Stimulated activated CD4-positive, alpha-beta T cell treated with anti-CD3 and anti-CD28 coated beads, Interleukin-1b, Interleukin-23, amount 100 ng/mL, for 4 hours (primary cell): ENCODE measurements at places on chromosomes 7 and 10.

- no peak for DNase-seq
These were observed 135.6 kb downstream of the ATE1 start for GRCh38 chr10:121792198-121792597.

DNA sequence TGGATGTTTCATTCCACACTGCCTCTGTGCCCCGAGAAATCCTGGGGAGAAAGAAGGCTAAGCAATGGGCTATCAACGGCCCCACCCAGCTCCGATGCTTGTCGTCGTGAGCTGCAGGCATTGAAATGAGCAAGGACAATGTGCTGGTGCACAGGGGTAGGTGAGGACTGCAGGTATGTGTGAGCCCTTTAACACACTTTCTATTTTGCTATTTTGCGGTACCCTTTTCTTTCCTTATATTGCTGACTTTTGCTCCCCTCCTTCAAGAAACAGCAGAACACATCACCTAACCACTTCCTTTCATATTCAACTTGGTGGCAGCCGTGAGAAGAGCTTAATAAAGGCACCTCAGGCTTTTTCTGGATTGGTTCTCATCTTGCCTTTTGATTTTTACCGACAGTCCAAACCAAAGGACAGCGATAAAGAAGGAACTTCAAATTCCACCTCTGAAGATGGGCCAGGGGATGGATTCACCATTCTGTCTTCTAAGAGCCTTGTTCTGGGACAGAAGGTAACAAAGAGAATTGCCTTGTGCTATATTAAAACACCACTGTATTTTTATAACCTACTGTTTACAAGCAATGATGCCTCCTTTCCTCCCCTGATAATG, 39.2 kb downstream of the AIFM2 start:
- no peak for DNase-seq

GRCh38 chr7:37352251-37352880, 96.3 kb downstream of the ELMO1 start:
- no peak for DNase-seq

GRCh38 chr7:136523571-136523970, 344.9 kb upstream of the CHRM2 start:
- no peak for DNase-seq

DNA sequence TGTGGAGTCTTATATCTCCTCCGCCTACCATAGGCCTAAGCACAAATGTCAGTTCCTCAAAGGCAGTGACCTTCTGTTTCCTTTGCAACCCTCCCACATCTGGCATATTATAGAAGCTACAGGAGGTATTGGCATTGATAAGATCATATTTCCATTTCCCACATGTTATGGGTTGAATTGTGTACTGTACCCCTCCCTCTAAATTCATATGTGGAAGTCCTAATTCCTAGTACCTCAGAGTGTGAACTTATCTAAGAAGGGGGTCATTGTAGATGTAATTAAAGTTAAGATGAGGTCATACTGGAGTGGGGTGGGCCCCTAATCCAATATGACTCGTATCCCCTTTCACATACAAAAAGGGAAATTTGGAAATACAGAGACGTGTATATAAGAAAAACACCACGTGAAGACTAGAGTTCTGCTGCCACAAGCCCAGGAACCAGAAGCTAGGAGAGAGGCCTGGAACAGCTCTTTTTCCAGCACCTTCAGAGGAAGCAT, 6.1 kb upstream of the LAMB4 start:
- DNase-seq = no peak

DNA sequence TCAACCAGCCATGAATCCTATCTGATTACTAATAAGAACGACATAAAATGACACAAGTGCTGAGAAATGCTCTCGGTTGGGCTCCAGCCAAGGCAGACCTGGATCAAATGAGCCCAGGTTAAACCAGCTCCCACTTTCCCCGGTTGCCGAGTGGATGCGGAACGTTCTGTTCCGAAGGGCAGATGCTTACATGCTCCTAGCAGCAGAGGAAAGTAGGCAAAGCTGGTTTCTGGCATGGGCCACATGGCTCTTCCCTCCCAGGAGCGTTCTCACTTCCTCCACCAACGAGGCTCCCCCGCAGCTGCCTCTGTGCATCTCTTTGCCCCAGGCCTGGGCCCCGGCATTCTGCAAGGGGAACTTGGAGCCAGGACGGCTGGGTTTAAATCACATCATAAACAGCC, 61.8 kb upstream of the SDK1 start:
- no peak for DNase-seq

DNA sequence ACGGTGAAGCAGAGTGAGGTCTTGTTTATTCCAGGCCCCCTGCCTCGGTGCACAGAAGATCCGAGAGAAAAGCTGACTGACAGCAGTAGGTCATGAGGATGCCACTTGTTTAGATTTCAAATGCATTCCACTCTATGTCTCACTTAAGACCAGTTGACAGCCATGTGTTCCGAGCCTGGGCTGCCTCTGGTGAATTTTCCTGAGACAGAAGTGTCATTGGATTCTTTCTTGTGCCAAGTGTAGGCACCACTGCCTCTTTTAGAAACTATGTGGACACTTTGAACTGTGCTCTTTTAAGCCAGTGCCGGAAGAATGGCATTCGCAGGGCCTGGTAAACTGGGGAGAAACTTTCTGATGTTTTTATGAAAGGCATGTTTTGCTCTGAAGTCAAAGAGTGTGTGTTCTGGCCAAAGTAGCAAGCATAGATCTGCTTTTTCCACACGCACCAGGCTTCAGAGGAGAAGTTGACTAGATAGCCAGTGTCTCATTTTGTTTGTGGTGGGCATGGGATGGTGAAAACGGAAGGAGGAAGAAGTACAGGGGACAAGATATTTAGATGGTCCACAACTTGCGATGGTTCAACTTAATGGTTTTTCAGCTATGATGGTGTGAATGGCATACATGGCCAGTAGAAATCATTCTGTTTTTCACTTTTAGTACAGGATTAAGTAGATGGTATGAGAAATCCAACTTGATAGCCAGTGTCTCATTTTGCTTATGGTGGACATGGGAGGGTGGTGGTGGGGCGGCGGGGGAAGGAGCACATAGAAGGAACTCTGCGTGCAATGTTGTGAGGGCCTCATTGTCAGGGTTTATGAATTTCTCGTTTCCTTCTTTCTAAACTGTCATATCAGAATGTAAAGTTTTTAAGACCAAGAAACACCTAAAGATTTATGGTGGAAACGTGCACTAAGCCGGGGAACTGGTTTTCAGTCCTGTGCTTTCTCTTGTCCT, 41.5 kb downstream of the CYP17A1 start:
- DNase-seq = no peak

DNA sequence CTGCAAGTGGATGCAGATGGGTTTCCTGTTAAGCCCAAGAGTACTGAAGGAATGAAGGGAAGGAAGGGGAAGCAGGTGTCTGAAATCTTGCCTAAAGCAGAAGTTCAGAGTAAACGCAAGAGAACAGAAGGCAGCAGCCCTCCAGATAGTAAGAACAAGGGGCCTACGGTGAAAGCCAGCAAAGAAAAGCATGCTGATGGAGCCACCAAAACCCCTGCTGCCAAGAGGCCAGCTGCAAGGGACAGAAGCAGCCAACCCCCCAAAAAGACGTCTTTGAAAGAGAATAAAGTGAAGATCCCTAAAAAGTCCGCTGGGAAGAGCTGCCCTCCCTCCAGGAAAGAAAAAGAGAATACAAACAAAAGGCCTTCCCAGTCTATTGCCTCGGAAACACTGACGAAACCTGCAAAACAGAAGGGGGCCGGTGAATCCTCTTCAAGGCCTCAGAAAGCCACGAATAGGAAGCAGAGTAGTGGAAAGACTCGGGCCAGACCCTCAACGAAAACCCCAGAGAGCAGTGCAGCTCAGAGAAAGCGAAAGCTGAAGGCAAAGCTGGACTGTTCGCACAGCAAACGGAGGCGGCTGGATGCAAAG, 152.5 kb downstream of the LCOR start:
- DNase-seq = no peak

DNA sequence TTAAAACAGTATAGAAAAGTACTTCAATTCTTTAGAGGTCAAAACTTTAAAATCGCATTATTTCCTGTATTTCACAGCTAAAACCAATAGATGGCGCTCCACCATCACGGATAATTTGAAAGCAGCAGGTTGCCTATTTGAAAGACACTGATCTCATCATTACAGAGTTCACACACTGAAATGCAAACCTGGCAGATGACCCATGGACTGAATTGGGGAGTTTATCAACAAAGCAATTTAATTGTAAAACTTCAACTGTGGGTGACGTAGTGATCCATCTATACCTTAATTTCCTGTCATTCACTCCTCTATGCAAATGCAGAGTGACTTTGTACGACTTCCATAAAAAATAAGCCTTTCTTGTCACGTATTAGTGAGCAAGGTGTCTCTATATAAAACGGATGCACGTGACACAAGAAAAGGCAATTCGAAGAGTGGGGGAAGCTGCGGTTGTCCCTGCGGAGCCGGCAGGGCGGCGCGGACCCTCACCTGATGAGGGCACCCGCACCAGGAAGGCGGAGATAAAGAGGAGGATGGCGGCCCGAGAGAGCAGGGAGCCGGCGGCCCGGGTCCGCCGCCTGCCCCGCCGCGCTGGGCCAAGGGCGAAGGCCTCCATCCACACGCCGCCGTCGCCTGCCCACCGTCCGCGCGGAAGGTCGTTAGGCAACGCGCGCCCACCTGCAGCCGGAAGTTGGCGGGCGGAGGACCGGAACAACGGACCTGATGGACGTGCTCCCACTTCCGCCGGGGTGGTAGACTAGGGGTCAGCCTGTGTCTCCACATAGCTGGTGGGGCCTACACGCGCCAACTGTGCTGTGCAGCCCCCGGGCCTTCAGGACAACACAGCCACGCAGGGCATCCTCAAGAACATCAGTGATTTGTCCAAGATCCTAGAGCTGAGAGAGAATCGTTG, at the start of gene ZPBP:
Gene ZPBP, minus strand, starts transcription at position 668 of the 913 bp plus-strand sequence. Its CDS starts 52 bp downstream, at position 616.
- DNase-seq = peak; percentile 43

DNA sequence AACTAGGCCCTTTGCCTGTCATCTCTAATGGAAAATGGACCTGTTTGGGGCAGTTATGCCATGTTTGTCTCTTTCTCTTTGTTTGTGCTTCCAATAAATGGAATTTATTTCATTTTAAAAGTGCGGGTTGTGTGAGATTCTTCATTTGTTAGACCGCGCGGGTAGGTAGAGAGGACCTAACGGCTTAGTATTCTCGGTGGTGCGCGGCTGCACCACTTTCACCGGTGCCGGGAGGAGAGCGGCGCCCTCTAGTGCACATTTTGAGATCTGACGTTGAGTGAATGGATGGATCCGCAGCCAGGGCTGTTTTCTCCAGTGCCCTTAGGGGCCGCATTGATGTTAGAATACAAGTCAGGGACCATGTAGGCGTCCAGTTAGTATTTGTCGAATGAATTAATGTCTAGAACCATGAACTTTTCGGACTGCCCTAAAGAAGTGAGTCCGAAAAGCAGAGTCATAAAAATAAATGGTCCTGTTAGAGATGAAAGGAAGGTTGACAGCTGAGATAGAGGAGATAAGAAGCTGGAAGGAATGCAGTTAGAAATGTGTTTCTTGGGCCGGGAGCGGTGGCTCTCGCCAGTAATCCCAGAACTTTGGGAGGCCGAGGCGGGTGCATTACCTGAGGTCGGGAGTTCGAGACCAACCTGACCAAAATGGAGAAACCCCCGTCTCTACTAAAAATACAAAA, 29.3 kb upstream of the GIMAP8 start:
- DNase-seq = peak; percentile 75

- DNase-seq = no peak
These were observed 10.4 kb downstream of the ABLIM1 start for GRCh38 chr10:114647545-114648138.

DNA sequence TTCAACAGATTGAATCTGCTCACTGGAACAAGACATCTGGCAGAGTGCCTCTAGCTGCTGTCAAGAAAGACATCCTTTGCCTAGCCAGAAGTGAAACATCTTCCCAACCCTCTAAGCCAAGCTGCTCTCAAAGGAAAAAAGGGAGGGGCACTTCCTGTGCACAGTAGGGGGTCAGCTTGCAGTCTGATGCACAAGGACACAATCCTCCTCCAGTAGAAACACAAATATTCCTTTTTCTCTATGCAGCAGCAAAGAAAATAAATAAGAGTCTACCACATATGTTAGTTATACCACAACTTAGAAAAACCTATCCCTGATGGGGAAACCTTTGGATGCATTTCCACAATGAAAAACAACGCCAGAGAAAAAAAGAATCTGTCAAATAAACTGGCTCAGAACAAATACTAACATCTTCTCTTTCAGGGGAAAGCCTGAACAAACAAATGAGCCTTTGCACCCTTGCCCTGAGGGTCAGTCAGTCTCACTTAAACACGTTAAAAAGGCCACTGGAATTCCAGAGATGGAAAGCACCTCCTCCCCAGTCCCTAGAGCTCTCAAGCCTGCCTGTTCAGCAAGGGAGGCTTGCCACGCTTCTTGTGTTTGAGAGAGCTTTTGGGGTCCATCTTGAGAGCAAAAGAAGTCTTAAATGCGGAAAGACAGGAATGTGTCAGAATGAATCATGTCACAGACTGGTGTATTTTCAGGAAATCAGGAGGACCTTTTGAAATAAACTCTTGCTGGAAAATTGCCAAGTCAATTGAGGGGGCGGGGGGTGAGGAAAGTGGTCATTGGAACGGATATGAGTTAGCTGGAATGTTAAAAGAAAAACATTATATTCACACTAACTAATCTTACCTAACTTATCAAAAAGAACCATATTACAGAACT, 7.5 kb downstream of the LAMB1 start:
- DNase-seq = no peak

DNA sequence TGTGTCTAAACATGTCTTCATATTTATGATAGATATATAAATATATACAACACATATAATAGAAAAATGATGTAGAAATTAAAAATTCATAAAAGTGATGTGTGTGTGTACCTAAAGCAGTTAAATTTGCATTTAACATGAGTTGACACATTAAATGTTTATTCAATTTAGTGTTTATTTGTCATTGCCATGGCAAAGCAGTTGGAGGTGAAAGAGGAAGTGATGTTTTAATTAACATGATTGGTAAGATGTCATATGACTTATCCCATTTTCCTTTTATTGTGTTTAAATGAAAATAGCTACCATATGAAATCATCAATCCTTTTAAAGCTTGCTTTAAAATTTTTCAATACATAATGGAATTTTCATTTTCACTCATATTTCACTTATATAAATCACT, 452.6 kb downstream of the SUGCT start:
- no peak for DNase-seq

GRCh38 chr10:6382081-6382480, 179.3 kb downstream of the PFKFB3 start:
- DNase-seq = peak; percentile 13

DNA sequence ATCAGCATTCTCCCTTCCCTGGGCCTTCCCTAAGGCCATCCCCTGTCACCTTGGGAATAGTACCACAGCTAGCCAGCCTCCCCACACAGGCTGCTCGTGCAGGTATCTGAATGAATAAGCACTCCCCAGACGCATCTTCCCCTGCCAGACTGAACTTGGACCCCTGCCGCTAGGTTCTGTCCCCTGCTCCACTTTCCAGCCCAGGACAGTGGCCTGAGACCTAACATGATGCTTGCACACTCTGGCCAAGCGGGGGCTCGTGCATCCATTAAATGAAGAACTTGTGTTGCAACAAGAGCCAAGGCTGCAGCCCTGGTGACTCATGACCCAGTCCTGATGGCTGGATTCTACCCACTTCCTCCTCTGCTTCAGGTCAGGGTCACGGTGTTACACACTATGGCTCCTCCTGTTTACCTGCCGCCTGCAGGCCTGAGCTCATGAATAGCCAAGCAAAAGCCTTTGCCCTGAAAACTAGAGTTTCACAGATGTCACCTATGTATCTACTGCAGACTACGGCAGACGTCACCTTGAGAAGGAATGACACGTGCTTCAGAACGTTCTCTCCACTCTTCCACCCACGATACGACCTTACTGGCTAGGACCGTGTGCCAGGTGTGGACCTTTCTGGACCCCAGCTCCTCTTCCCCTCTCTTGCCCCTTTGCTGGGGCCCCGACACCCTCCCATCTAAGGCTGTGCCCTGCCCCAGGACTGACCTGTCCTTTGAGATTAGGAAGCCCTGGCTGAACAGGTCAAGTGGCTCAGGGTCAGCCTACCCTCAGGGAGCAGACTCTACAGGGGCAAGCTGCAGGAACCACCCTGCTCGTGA, 6.5 kb downstream of the ASB13 start:
- no peak for DNase-seq
